ENCODE measurements at places on chromosomes 2 and 18. TPM values are rescaled to one million over a fixed set of nuclear protein-coding genes. Genes with fewer than 3 reads are reported as not detected.

GRCh38 chr2:229672021-229672420 lies 42.3 kb downstream of the DNER start:
- no peak for DNase-seq

The LIMS3 gene
- total RNA-seq = 0.23 TPM

The LYPD6B gene
- total RNA-seq = not detected

GRCh38 chr18:40006634-40007033 lies 1948.4 kb upstream of the PIK3C3 start:
- no peak for DNase-seq

DNA sequence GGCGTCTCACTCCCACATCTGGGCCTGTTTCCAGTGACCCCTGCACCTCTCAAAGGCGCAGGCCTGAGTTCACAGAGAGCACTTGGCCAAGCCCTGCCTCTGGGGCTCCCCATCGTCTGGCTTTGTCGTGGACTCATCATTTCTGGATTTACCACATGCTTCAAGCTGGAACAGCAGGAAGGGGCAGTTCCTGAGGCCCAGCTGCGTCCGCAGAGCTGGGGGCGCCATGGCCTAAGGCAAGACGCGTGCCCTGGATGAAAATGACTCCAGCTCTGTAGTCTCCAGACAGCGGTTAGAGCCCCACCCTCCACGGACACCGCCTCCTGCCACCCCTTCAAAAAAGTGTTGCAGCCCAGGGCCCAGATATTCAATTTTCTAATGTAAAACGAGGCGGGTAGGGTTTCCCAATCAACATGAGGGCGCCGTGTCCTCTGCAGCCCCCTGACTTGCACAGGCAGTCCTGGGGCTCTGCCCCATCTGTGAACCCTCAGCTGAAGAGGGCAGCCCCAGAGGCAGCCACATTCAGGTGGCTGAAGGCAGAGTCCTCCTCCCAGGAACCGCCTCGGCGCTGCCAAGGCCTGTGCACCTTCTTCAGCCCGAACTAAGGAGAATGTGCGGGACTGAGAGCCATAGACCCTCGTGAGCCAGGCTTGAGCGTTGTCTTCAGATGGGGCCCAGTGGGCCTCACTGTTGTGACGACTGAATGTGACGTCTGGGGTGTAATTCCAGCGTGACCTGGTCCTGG lies 85.5 kb downstream of the NFATC1 start:
- no peak for DNase-seq

DNA sequence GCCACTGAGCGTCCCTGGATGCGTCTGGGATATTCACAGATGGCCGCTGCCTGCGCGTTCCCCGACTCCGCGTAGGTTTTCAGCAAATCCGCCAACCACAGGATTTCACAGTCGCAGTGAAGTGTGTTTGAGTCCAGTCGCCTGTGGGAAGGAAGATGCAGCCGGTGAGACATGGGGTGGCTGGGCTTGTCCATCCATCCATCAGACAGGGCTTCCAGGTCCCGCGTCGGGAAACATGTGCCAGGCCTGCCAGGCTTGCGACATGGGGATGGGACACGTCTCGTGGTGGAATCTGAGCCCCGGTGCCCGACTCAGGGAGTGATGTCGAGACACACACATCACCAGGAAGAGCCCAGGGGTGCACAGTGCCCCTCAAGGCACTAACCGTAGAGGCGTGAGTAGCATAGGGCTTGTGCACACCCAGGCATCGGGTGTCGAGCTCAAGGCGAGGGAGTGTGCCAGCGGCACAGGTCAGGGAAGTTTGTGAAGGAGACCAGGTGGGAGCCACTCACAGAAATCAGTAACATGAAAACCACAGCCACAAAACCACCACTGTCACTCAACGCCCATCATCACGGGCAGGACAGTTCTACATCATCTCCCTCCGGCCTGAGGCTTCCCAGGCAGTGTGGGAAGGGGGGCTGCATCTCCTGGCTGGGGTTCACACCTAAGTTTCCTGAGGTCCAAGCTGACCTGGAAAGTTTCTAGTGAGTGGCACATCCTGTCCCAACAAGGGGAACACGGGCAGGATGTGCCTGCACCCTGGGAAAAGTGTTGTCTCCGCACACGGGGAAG lies 63.9 kb downstream of the PXDN start:
- no peak for DNase-seq

The MREG gene
- 9.7 TPM for total RNA-seq

GRCh38 chr2:39665811-39666490 lies at the start of gene TMEM178A:
Gene TMEM178A (plus strand): TSS chr2:39665917. CDS start chr2:39665975, 58 bp downstream.
- DNase-seq = no peak
